ENCODE measurements at places on chromosomes 12 and 14. TPM values are rescaled to one million over a fixed set of nuclear protein-coding genes. Genes with fewer than 3 reads are reported as not detected.

DNA sequence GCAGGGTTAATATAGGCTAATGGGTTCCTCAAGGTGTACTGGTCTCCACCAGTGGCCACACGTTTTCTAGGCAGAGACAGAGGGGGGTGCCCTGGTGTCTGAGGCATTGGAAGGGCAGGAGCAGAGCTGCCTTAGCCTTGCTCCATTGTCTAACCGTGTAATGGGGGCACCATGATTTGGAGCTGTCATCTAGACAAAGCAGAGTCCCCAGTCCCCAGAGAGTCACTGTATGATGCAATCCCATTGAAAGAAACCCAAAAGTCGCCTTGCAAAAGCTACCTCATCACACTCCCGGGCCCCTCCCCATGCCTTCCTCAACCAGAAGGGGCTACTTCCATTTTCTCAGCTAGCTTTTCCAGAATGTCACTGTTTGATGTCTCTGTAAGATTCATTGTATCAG, 487.1 kb downstream of the AACS start:
- no peak overlapping the region for H3K27ac ChIP-seq
- peaks cover 6% of the 10 kb centered on the region for H3K4me1 ChIP-seq
- no peaks in the 10 kb centered on the region for H3K27me3 ChIP-seq
- no peaks in the 10 kb centered on the region for H3K36me3 ChIP-seq

- H3K36me3 ChIP-seq: peaks cover 5% of the 10 kb centered on the region
- DNase-seq: no peak
- peak overlapping the region; percentile 99 for H3K27ac ChIP-seq
- peaks cover 62% of the 10 kb centered on the region for H3K4me1 ChIP-seq
- H3K4me3 ChIP-seq: no peak overlapping the region
These were observed 2.3 kb downstream of the CFL2 start for GRCh38 chr14:34711796-34712712.

DNA sequence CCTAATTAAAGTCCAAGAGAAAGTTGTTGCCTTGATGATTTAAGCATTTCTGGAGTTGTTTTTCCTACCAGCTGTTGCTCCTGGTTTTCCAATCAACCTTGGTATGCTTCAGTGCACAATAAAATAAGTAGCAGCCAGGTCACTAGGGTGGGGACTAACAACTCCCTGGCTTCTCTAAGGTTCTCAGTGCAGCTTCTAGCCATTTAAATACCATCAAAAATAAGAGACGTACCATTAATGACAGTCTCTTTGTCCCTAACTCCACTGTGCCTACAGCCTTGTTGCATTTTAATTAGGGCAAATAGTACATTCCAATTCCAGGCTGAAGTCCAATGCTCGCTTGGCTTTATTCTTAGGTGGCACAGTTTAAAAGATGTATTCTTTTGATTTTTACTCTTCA, 11.8 kb downstream of the STON2 start:
- H3K36me3 ChIP-seq: no peaks in the 10 kb centered on the region
- H3K27ac ChIP-seq: no peak overlapping the region
- H3K4me3 ChIP-seq: no peak overlapping the region

DNA sequence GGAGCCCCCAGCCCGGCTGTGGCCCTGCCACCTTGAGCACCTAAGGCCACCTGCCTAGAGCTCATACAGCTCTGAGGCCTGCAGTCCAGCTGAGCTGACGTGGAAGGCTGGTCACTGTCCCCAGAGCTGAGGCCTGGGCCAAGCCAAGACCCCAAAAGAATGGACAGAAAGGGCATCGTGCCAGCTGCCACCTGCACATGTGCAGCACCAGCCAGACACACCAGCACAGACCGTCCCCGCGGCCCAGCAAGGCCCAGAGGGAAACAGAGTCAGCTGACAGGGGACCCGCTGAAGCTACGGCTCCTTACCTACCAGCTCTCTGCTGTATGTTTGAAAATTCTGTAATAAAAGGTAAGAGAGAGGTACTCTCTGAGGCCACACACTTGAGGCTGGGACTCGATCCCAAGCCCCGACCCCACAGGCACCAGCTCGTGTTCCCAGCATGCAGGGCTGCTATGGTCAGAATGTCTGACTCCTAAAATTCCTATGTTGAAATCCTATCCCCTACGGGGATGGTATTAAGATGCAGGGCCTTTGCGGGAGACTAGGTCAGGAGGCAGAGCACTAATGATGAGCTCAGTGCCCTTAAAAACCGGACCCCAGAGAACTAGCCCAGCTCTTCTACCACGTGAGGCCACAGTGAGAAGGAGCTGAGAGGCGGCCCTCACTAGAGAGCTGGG, 25.4 kb downstream of the BRF1 start:
- DNase-seq: no peak
- no peak overlapping the region for H3K4me3 ChIP-seq

DNA sequence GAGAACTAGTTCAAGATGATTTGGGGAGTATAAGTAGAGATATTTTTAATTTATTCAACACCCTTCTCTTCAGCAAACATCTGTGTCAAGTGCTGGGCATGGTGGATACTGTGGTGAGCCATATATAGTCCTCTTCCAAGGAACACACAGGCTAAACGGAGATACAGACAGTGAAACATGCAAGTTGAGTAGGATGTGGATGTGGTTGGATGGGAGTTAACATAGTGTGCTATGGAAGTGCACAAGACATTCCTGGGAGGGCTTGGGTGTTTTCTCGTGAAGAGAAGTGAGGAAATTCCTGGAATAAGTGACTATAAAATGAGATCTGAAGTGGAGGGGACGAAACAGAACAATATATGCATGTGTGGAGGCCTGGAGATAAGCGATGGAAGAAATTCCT, 181.1 kb upstream of the NPAS3 start:
- no peaks in the 10 kb centered on the region for H3K4me1 ChIP-seq
- DNase-seq: no peak
- H3K36me3 ChIP-seq: no peaks in the 10 kb centered on the region
- no peak overlapping the region for H3K4me3 ChIP-seq

DNA sequence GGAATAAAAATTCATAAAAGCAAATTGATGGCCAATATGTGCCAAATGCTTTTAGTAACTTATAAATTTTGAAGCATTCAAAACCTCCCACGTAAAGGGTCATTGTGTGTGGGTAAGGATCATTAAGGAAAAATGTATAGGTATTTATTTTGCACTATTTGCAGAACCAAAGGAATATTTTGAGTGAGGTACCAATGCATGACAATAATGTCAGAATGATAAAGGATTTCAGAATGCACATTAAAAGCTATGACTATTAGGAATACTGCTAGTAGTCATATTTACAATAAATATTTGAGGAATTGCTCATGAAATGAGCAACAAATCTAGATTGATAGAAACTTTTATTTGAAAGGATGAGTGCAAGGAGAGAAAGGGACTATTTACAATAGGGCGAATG, 932.8 kb downstream of the SLC6A15 start:
- H3K27me3 ChIP-seq: no peaks in the 10 kb centered on the region
- no peak overlapping the region for H3K27ac ChIP-seq
- no peaks in the 10 kb centered on the region for H3K36me3 ChIP-seq
- no peak overlapping the region for H3K4me3 ChIP-seq
- DNase-seq: no peak
- H3K4me1 ChIP-seq: no peaks in the 10 kb centered on the region

- no peaks in the 10 kb centered on the region for H3K36me3 ChIP-seq
- no peaks in the 10 kb centered on the region for H3K4me1 ChIP-seq
- DNase-seq: no peak
- H3K27ac ChIP-seq: no peak overlapping the region
- H3K27me3 ChIP-seq: no peaks in the 10 kb centered on the region
These were observed 54.4 kb downstream of the RALGAPA1 start for GRCh38 chr14:35754671-35755070.

- peak overlapping the region; percentile 51 for H3K27ac ChIP-seq
- no peaks in the 10 kb centered on the region for H3K27me3 ChIP-seq
- H3K4me1 ChIP-seq: peaks cover 6% of the 10 kb centered on the region
- no peaks in the 10 kb centered on the region for H3K36me3 ChIP-seq
These were observed 1.2 kb downstream of the ITGB7 start for GRCh38 chr12:53205747-53206419.

DNA sequence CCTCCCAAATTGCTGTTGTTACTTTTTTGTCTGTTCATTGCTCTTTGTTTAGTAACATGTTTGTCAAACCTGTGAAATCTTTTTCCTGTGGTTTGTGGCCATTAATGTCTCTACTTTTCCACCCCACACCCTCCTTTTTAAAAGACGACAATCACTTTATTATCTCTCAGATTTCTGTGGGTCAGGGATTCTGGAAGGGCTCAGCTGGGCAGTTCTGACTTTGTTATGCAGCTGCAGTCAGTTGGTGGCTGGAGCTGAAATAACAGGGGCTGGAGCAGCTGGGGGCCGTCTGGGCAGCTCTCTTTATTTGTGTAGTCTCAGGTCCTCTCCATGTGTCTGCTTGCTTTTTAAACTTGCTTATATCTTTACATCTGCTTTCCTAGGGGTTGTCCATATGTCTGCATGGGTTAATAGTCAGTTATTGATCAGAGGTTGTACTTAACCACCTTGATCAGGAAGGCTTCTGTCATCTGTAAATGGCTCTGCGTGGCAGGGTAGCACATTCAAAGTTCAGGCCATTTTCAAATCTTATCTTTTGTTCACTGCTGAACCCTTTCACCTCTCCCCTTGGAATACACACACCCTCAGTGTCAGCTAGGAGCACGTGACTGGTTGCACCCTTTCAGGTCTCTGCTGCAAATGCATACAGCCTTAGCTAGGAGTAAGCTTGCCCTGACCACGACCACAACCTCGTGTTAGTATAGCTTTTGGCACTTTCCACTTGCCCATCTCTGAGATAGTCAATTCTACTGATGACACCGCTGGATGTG, 27.9 kb downstream of the BORCS5 start:
- H3K4me3 ChIP-seq: no peak overlapping the region
- no peak for DNase-seq
- H3K27me3 ChIP-seq: no peaks in the 10 kb centered on the region
- H3K4me1 ChIP-seq: peaks cover 25% of the 10 kb centered on the region
- no peak overlapping the region for H3K27ac ChIP-seq
- peaks cover 10% of the 10 kb centered on the region for H3K36me3 ChIP-seq

GRCh38 chr12:31868965-31869364, 90.2 kb upstream of the RESF1 start:
- DNase-seq: no peak
- no peaks in the 10 kb centered on the region for H3K27me3 ChIP-seq
- no peak overlapping the region for H3K4me3 ChIP-seq

GRCh38 chr14:68550338-68550715, 242.5 kb downstream of the ZFP36L1 start:
- DNase-seq: no peak
- no peaks in the 10 kb centered on the region for H3K36me3 ChIP-seq
- peaks cover 53% of the 10 kb centered on the region for H3K4me1 ChIP-seq
- H3K27ac ChIP-seq: peak overlapping the region; percentile 82
- H3K27me3 ChIP-seq: no peaks in the 10 kb centered on the region

BICDL1 gene
- total RNA-seq: not detected

CCER1 gene
- not detected for total RNA-seq

SLC41A2 gene
- total RNA-seq: 26.1 TPM

C14orf132 gene
- 7.8 TPM for total RNA-seq

DICER1 gene
- 78.9 TPM for total RNA-seq

SMOC1 gene
- total RNA-seq: 6.0 TPM

TXNDC16 gene
- 18.8 TPM for total RNA-seq

MSRB3 gene
- total RNA-seq: 50.2 TPM
